ENCODE measurements at places on chromosomes 7 and 10.

DNA sequence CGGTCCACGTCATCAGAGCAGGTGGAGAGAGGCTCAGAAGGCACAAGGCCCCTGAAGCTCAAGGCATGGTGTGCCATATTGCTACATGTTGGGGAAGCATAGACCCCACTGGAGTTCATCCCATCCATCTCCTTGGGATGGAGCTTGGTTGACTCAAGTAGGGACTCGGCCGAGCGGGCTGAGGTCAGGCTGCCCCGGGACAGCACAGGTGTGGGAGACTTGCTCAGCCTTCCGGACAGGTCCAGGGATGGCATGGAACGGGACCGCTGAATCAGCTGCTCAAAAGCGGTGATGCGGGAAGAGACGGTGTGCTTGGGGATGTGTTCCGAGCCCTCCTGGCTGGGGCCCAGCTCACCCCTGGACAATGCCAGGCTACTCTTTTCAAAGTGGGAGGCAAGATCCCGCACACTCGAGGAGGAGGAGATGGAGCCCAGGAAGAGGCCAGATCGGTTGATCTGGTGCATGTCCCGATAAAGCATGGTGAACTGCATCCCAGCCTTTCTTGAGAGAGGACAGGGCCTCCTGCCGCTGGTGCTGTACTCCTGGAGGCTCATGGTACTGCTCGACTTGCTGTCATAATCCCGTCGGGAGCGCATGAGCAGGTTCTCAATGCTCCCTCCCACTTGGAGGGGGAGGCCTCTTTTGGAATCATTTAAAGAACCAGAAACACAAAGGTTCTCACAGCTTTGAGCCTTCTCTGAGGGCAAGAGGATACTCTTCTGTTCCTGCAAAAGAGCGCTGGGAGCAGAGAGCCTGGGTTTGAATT is 65.6 kb upstream of the PDLIM1 start:
- no peak for DNase-seq

DNA sequence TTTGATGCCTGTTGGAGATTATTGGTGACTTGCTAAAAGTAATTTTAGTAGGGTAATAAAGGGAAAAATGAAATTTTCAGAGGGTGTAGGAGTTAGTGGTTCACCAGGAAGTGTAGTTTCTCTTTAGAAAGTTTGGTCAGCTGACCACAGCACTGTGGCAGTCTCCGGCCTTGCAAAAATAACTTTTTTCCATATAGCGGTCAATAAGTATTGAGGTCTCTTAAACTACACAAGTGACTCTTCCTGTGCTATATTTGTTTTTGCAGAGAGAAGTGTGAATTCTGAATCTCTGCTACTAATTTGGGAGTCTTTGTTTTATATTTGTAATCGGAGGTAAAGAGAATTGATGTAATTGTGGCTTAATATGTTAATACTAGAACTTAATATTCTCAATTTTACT is 24.3 kb downstream of the PTPN12 start:
- no peak for DNase-seq

DNA sequence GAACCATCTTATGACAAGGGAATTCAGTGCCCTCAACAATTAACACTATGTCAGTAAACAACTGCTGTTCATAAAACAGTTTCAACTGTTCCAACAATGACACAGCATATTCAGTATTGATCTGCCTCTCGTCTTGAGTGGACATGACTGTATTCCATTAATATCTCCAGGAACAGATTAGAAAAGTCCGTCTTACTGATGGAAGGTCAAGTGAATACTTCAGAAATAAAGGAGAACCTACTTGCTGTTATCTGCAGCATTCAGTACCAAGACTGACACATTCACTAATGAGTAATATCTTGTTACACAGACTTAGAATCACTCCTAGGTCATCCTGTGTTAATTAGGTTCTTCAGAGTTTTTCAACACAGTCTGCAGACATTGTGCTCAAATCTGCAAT is 12.1 kb downstream of the KBTBD2 start:
- DNase-seq = no peak

DNA sequence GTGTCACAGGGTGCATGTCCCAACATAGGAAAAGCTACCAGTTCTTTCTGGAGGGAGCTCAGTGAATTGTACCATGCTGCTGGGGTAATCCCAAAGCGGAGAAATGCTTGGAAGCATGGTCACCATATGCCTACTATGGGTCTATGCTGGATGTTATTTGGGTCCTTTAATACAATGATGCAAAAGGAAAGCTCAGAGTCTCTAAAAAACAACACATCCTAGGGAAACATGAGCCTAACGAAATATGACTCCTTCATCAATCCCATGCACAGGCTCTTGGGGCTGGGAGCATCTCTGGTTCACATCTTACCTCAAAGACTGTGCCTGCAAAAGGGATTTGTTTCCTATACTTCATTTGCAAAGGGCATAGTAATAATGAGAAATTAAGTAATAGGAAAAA is 65.2 kb downstream of the CUBN start:
- no peak for DNase-seq

DNA sequence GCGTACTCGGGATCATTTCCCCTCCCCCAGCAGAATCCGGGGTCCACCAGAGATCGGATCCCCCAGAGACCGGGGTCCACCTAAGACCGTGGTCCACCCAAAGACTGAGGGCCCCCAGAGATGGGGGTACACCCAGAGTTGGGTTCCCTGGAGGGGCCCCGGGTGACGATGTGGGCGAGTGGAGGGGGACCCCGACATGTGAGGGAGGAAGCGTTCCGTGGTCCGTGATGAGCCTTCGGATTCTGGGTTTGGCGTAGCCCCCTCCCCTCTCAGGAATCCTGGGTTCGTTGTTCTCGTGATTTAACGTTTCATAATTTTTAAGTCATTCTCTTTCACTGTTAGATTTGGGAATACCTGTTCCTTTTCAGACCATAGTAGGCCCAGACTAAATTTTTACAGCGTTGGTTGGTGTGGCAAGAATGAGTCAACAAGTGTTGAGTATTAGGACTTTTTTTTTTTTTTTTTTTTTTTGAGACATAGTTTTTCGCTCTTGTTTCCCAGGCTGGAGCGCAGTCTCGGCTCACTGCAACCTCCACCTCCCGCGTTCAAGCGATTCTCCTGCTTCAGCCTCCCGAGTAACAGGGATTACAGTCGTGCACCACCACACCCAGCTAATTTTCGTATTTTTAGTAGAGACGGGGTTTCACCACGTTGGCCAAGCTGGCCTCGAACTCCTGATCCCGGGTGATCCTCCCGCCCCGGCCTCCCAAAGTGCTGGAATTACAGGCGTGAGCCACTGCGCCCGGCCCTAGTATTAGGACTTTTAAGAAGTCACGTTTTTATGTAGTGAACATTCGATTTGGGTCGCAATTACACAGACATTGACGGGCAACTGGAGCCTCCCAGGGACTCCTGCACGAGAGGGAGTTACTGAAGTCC is 672 bp downstream of the GTPBP4 start:
- no peak for DNase-seq

DNA sequence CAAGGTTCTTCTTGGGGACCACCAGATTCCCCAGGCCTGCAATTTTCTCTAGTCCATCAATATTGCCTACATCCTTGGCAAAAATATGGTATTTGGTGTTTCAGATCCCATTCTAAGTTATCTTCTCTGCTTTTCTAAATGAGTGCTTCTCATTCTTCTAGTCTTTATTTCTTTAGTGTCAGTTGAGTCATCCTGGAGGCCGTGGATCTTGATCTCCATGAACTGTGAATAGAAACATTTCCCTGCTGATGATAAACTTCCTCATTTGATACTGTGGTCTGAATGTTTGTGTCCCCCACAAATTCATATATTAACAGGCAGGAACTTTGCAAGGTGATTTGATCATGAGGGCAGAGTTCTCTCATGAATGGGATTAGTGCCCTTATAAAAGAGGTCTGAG is 779.3 kb downstream of the INHBA start:
- DNase-seq = no peak
